ENCODE measurements at places on chromosomes 13 and 19.

GRCh38 chr13:85657942-85658341 lies 141.3 kb downstream of the SLITRK6 start:
- no peak for DNase-seq

GRCh38 chr13:94270556-94270955 lies 208.9 kb downstream of the DCT start:
- no peak for DNase-seq

DNA sequence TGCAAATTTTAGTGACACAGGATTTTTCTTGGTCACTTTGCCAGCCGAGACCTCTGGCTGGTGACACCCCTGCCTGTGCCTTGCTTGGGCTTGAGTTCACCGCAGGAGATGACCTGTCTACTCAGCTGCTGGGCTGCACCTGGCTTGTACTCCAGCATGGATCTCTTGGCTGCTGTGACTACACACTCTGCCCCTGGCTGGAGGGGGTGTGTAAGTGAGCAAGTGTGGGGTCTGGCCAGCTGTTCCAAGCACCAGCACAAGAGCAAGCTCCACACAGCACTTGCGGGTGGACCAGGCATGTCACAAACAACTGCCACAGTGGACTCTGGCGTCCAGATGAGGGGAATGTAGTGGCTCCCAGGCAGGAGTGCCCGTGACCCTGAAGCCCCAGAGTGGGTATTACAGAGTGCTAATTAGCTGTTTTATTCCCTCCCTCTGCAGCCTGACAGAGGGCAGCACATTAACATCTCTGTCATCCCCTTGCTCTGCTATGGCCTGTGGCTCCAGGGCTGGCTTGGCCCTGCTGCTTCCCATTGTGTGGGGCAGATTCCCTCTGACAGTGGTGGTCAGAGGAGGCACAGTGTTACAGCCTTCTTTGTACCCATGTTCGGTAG lies 1387.2 kb downstream of the OLFM4 start:
- no peak for DNase-seq

DNA sequence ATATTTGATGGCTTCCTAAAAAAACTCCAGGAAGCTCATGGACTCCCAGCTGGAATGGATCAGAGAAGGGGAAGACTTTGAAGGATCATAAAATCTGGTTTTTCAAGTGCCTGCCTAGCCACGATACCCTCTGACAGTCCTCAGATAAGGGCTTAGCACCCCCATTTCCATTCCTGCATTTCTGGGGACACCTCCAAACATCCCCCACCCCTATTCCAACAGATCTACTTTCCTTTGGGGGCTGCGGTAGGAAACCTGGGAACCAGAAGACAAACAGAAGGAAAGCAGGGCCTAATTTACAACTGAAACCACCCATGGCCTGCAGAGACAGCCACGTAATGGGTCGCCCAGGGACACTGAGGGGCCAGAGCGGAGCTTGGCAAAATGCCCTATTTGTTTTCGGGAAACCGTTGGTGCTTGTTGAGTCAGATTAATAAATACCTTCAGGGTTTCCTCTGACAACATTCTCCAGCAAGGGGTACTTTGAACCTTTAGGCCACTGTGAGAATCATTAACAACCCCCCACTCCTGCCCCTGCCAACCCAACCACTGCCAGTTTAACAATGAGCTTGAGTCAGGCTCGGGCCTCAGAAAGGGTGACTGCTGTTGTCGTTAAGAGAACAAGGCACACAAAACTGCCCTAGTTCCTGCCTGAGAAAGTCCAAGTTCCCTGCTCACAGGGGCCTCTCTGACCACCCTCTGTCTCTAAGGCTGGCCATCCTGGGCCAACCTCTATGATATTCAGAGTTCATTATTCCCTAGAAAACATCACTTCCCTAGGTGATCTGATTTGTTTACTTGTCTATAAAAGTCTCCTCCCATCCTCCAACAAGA lies 23.5 kb downstream of the RHPN2 start:
- no peak for DNase-seq

- no peak for DNase-seq
Observed at GRCh38 chr13:24192811-24193162, 32.3 kb downstream of the SPATA13 start.

DNA sequence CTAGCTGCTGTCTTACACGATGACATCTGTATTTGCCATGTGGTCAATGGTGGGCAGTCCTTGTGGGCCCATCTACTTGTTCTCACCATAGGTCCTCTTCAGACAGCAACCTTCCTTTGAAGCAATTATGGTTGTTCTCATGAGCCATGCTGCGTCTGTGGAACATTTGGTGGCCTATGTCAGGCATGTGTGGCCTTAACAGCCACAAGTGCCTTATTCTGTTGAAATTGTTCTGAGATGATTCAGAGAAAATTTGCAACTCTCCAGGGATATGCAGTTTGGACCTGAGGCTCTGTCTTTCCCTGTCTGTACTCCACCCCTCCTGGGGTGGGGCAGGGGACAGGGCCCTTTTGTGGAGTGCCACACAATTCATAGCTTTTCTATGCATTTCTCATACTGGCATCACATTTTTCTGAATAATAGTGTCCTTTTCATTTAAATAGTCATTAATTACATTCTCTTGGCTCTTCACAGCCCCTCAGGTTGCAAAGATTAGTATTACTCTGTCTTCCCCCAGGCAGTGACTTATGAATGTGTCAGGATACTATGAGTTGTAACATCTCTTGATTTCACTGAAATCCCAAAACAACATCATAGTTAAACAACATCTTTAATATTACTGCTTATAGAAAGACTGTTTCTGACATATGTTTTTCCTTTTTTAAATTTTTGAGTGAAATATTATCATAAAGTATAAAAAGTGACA lies 102.1 kb downstream of the ITGBL1 start:
- DNase-seq = no peak

GRCh38 chr19:55172741-55173140 lies 6.3 kb upstream of the DNAAF3 start:
- no peak for DNase-seq

- no peak for DNase-seq
Observed at GRCh38 chr13:90997951-90998350, 349.5 kb upstream of the MIR17HG start.

DNA sequence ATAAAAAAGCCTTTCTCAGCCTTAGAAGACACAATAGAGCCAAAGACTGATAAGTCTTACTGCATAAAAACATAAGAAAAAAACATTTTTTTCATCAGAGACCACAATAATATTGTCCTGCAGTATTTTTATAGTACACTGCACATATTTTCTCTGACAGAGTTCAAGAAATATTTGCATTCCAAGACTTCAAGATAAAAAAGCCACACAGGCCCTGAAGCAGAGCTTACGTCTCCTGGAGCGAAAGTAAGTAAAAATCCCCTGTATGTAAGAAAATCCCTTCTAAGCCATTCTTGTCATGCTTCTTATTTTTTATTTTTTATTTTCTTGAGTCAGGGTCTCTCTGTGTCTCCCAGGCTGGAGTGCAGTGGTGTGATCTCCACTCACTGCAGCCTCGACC lies 755.9 kb downstream of the LIG4 start:
- DNase-seq = no peak

DNA sequence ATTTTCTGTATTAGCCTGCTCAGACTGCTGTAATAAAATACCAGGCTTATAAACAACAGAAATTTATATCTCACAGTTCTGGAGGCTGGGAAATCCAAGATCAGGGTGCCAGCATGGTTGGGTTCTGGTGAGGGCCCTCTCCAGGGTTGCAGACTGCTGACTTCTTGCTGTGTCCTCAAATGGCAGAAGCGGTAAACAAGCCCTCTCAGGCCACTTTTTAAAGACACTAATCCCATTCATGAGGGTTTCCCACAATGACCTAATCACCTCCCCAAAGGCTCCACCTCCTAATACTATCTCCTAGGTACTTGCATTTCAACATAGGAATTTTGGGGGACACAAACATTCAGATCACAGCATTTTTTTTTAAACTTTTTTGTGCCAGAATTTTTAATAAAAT lies 159.3 kb downstream of the PDS5B start:
- no peak for DNase-seq

- no peak for DNase-seq
Observed at GRCh38 chr13:31824705-31825517, 85.6 kb downstream of the RXFP2 start.

DNA sequence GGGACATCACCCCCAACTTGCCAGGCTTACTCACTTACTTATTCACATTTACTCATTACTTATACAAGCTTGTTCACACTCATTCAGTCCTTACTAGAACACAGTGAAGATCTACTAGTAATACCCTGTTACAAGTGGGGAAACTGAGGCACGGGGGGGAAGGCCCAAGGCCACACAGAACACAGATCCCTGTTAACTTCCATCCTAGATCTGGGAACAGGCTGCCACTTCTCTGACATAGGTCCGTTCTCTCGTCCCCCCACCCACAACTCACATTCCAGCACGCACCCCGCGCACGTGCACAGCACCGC lies 1.5 kb upstream of the NRTN start:
- DNase-seq = no peak

GRCh38 chr13:98570929-98571372 lies 6.0 kb downstream of the STK24 start:
- no peak for DNase-seq

- DNase-seq = no peak
Observed at GRCh38 chr13:46995874-46996273, 99.0 kb upstream of the HTR2A start.

GRCh38 chr19:46915386-46915785 lies 54.6 kb downstream of the ARHGAP35 start:
- no peak for DNase-seq

GRCh38 chr19:10805065-10805757 lies 30.8 kb downstream of the TMED1 start:
- DNase-seq = no peak

GRCh38 chr13:109654341-109655205 lies 131.8 kb downstream of the IRS2 start:
- DNase-seq = no peak

GRCh38 chr19:7159105-7159933 lies 89.8 kb downstream of the ZNF557 start:
- DNase-seq = no peak

DNA sequence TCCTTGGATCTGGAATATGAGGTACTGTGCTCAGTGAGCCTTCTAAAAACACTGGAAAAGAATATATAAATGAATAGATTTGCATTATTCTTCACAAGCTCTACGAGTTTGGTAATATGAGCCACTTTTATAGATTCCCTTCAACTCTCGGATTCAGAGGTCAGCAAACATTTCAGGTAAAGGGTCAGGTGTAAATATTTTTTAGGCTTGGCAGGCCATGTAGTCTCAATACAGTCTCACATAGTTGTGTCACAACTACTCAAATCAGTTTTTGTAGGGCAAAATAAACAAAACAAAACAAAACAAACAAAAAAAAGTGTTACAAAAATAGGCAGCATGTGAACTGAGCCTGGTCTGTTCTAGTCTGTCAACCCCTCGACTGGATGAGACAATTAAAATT lies 57.4 kb downstream of the PSPC1 start:
- no peak for DNase-seq

DNA sequence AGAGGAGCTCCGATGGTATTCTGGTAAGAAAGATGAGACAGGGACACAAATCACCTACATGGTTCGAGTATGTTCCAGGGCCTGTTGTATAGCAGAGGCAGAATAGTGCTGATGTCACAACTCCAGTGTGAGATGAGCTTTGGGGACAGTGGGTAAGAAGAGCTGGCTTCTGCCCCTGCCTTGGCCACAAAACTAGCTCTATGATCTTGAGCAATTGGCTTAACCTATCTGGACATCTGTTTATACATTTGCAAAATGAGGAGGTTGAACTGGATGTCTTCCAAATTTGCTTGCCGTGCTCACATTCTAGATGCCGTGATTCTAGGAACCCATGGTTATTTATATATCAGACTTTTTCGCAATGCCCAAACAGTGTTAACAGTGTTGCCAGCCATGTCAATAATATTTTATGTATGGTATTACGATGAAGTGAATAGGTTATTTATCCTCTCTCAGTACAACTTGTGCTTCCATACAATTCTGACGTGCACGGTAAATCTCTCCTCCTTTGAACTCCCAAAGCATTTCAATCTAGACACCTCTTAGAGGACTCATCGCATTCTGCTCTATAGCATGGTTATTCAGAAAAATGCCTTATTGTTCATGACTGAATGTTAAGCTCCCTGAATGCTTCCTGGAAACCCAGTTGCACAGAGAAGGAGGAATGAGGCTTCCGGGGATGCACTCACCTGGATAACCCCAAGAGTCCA lies 316.0 kb downstream of the FOXO1 start:
- DNase-seq = no peak

- DNase-seq = no peak
Observed at GRCh38 chr13:95362666-95363065, 61.4 kb upstream of the ABCC4 start.

- no peak for DNase-seq
Observed at GRCh38 chr19:29708554-29709439, 6.3 kb downstream of the C19orf12 start.

DNA sequence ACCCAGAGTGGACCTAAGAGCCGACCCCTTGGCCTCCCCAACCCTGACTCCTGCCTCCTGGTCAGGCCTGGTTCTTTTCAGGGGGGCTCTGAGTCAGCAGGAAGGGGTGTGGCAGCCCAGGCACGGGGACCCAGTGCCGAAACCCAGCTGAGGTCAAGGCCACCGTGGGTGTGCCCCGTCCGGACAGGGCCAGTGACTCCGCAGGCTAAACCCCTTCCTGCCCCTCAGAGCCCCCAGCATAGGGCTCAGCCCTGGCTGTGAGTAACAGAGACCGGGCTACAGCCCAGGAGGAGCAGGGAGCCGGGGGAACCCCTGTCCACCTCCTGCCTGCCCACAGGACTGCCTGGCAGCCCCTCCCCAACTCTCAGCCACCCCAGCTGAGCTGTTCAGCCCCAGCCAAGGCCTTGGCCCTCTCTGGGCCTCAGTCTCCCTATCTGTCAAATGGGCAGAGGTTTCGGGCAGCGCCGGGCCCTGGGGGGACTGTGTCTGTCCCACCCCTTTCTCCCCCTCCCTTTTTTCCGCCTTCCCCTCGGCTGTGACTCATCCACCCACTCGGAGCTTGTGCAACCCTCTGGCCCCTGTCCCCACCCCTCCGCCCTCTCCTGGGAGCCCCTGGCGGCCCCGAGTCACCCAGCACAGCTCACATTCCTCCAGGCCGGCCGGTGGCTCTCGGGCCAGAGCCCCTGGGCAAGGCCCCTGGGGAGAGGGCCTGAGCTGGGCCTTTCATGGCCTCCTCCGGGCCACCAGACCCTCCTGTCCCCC lies 8.6 kb downstream of the ZBTB7A start:
- no peak for DNase-seq

GRCh38 chr13:79529817-79530216 lies 48.9 kb downstream of the NDFIP2 start:
- no peak for DNase-seq

DNA sequence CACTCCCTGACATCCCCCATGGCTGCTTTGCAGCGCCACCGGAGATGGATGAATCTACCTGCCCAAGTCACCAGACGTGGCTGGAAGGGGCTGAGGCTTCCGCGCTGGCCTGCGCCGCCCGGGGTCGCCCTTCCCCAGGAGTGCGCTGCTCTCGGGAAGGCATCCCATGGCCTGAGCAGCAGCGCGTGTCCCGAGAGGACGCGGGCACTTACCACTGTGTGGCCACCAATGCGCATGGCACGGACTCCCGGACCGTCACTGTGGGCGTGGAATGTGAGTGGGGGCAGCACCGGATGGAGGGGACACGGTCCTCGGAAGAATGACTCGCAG lies 4.6 kb downstream of the ICAM5 start:
- DNase-seq = no peak
